ENCODE measurements at places on chromosomes 7 and 10.

DNA sequence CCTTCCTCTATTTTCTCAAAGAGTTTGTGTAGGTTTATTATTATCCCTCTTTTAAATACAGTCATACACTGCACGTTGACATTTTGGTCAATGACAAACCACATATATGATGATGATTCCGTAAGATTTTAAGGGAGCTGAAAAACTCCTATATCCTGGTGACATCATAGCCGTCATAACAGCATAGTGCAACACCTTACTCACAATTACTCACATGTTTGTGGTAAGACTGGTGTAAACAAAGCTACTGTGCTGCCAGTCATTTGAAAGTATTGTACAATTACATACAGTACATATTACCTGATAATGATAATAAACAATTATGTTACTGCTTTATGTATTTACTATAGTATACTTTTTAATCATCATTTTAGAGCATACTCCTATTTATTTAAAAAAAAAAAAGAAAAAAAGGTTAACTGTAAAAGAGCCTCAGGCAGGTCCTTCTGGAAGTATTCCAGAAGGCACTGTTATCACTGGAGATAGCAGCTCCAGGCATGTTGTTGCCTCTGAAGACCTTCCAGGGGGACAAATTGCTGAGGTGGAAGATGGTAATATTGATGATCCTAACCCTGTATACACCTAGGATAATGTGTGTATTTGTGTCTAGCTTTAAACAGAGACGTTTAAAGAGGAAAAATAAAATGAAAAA, 123.3 kb upstream of the CDK1 start:
- DNase-seq: no peak

- no peak for DNase-seq
Observed at GRCh38 chr7:17044396-17044795, 162.6 kb upstream of the AGR3 start.

GRCh38 chr7:45026984-45027773, 27.2 kb downstream of the CCM2 start:
- peak; percentile 18 for DNase-seq

DNA sequence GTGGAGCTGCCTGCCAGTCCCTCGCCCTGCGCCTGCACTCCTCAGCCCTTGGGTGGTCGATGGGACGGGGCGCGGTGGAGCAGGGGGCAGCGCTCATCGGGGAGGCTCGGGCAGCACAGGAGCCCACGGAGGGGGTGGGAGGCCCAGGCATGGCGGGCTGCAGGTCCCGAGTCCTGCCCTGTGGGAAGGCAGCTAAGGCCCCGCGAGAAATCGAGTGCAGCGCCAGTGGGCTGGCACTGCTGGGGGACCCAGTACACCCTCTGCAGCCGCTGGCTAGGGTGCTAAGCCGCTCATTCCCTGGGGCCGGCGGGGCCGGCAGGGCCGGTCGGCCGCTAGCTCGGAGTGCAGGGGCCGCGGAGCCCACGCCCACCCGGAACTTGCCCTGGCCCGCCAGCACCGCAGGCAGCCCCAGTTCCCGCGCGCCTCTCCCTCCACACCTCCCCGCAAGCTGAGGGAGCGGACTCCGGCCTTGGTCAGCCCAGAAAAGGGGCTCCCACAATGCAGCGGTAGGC, 565.9 kb upstream of the NRG3 start:
- DNase-seq: no peak

DNA sequence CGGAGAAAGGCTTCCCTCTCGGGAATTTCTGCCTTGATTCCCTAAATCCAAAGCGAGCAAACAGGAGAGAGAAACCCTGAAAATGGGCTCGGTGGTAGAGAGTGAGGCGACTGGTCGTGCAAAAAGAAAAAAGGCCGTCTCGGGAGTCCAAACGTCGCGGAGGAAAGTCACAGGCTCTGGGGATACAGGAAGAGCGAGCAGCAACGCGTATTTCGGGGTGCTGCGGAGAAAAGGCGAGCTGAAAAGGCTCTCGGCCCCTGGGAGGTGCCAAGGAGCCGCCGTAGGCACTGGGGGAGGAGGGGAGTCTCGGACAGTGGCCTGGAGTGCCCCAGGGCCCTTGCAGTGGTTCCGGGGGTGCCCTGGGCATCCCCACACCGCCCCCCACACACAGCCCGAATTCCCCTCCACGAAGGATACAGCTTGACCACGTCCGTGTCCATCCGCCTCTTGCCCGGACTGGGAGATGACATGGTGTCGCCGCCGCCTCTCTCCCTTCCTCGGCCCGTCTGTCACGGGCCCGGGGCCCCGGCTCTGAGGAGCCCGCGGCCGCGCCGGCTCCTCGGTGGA, 591 bp downstream of the UBE2H start:
- DNase-seq: peak; percentile 24

DNA sequence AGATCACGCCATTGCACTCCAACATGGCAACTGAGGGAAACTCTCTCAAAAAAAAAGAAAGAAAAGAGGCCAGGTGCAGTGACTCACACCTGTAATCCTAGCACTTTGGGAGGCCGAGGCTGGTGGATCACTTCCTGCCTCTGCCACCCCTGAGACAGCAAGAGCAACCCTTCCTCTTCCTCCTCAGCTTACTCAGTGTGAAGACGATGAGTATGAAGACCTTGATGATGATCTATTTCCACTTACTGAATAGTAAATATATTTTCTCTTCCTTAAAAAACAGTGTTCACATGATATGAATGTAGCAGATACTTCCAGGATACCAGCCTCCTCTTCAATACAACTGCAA, 2.1 kb upstream of the ZKSCAN1 start:
- peak; percentile 40 for DNase-seq

- DNase-seq: no peak
Observed at GRCh38 chr7:69643708-69644445, 45.6 kb downstream of the AUTS2 start.

DNA sequence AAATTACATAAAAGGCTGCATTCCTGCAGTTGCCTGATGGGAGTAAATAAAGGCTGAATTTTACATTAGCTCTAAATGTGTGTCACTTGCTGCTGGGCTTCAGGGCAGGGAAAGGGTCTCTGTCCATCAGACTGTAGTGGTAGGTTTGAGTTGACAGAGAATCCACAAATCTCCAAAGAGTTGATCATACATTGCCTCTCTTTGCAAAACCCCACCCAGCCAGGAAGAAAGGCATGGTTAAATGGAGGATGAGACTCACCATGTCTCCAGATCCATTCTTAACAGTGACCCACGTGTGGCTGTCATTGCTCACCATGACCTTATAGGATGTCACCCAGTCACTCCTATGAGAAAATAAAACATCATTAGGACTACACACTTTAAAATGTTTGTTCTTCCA, 92.8 kb downstream of the CPXM2 start:
- DNase-seq: no peak

- DNase-seq: no peak
Observed at GRCh38 chr7:100680576-100681271, 7.2 kb downstream of the GNB2 start.

GRCh38 chr7:102935450-102936115, 22.8 kb downstream of the LRRC17 start:
- no peak for DNase-seq

DNA sequence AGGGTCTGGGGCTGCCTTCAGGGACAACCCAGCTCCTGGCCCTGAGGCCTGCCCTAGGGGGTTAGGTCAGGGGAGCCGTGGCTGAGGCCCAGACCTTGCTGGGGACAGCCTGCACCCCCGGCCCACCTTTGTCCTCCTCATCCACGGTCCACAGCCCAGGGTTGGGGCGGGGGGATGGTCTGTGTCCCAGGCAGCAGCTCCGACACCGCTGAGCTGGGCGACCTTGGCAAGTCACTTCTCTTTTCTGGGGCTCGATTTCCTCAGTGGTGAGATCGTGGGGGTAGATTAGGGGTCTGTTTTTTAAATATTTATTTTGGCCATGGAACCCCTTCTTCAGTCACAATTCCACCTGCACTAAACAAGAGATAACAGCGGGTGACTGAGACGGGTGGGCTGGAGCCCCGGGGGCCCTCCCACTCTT, 30.9 kb downstream of the DNAJB12 start:
- DNase-seq: no peak

DNA sequence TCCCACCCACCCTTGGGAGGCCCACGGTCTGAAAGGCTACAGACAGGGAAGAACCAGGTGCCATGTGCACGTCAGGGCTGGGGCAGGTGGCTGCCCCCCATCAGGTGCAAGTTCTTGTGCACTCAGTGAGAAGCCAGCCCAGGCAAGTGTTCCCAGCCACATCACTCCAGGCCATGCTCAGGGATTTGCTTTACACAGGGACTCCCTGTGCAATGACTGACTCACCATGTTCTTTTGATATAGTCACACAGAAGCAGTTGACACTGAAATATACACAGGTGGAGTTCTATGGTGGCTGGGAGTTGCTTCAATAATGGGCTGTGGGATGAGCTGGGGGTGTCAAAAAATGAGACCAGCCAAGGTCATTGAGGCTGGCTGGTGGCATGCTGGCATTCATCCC, 8.0 kb upstream of the CHST15 start:
- DNase-seq: no peak

DNA sequence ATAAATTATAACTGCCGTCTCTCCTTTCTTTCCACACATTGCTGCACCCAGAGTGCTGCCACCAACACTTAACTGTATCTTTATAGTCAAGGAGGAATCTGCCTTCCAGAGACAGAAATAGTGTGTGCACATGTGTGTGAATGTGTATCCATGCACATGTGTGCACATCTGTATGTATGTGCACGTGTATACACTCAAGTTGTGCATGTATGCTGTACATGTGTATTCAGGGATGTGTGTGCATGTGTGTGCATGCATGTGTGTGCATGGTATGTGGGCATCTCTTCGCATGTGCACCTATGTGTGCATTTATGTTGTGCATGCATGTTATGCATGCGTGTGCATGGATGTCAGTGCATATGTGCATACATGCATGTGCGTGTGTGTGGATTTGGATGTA, 253.3 kb downstream of the KLF6 start:
- no peak for DNase-seq

DNA sequence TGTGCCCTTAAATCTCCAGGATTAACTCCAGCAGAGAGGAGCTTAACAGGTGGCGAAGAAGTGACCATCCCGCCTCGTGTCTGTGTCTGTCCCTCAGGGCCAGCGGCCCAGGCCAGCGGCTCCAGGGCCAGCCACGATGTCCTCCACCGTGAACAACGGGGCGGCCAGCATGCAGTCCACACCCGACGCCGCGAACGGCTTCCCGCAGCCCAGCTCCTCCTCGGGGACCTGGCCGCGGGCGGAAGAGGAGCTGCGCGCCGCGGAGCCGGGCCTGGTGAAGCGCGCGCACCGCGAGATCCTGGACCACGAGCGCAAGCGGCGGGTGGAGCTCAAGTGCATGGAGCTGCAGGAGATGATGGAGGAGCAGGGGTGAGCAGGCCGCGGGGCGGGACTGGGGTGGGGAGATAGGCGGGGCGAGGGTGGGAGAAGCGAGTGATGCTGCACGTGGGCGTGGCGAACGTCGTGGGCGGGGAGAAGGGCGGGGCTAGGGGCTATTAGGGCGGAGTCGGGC, 33.3 kb downstream of the SRRM3 start:
- peak; percentile 90 for DNase-seq

- no peak for DNase-seq
Observed at GRCh38 chr7:19011212-19011611, 106.2 kb downstream of the TWIST1 start.

- DNase-seq: no peak
Observed at GRCh38 chr10:52121688-52122087, 192.4 kb upstream of the DKK1 start.

GRCh38 chr7:150897502-150898474, 45.5 kb downstream of the AOC1 start:
- DNase-seq: peak; percentile 49

DNA sequence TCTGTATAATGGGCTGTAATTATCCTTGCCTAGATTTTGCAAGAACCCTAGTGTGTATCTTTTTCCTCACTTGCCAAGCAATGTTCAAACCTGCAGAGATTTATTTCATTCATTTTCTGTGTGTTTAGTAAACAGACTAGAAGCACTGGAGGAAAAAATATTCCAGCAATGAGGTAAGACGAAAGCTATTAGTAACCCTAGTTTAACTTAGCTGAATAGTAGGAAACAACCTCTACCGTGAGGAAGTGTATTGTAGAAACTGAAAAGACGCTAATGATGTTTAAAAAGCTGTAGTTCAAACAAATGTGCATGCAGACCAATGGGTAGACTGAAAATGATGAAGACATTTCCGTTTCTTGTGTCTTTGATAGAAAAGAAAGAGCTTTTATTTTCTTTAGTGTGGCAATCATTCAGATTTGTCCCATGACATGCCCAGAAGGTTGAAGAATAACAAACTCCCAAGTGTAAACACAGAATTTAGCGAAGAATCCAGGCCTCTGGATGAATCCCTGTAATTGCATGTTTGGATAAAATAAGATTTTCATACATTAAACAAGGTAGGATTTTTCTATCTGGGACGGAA, 20.7 kb downstream of the CAV1 start:
- DNase-seq: no peak

GRCh38 chr7:30771880-30772425, 736 bp downstream of the MINDY4 start:
- peak; percentile 5 for DNase-seq

DNA sequence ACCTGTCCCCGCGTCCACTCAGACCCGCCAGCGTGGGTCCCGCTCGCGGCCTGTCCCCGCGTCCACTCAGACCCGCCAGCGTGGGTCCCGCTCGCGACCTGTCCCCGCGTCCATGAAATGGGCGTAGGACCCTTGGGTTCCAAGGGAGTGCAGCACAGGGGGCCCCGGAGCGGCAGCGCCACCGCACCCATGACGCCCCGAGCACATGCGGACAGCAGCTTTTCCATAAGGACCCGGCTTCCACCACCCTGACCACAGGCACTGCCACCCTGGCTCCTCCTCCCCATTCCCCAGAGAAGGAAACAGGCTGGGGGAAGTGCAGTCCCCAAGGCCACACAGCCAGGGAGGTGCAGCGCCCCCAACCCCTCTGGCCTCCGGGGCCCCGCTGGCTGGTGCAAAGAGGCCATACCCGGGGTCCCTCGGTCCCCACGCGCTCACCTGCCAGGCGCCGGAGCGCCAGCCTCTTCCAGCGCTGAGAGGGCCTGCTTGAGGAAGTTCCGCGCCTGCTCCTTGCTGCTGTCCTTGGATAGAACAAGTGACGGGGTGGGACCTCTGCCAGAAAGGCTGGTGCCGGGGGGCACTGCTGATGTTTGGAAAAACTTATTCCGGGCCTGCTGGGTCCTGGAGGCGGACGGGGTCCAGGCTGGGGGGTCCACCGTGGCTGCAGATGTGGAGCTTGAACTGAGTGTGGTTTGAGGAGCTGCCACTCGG, 14.9 kb downstream of the MICALL2 start:
- no peak for DNase-seq

DNA sequence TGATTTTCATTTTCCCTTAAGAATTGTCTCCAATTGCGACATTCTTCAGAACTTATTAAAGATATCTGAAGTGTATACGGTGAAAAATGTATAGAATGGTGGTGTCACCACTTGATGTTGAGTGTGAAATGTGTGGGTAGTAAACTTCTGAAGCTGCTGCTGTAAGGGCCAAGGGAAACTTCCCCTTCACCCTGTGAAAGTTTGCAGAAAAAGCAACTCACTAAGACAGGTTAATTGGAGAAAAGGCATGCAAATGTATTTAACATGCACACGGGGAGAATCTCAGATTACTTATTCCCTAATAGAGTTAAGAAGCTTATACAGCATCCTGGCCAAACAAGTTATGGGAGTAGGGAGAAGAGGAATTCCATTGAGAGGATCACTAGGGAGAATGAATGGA, 173.0 kb downstream of the NSUN6 start:
- DNase-seq: no peak
